Stimulated activated CD4-positive, alpha-beta T cell treated with anti-CD3 and anti-CD28 coated beads, TNF-alpha, amount 100 ng/mL, for 1 hour (primary cell): ENCODE measurements at places on chromosomes 1 and 21.

DNA sequence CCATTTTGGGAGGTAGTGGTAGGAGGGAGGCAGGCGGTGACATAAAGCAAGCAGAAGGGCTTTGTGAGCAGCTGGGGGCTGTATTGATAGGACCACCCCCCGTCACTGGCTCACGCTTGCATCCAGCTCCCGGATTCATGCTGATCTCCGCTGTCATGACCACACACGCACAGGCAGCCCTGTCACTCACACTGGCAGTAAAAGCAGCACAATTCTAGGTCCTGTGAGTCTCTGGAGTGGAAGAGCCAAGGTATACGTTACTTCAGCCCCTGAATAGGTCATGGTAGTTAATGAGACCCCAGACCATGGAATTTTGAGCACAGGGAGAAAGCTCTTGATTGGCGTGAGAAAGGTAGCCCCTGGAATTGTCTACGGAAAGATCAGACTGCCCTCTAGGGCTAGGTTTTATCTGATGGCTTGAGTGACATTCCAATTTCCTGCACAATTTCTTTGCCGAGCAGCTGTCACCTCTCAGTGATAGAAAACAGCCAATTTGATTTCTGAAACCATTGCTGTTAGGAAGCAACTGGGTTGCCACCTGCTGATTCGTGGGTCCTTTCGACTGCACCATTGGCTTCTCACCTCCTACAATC, 5.4 kb downstream of the OR2B11 start:
- DNase-seq, result no peak

- DNase-seq, result no peak
These were observed 77.1 kb downstream of the TOMM20 start for GRCh38 chr1:235051521-235051920.

DNA sequence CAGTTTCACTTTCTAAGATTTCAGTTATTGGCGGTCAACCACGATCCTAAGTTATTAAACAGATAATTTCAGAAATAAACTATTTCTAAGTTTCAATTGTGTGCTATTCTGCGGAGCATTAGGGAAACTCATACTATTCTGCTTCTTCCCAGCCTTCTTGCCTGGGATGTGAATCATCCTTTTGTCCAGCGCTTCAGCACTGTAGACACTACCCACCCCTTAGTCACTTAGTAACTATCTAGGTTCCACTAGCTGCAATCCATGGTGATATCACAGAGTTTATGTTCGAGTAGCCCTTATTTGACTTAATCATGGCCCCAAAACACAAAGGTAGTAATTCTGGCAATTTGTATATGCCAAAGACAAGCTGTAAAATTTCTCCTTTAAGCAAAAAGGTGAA, 279.9 kb upstream of the ADAMTS5 start:
- DNase-seq, result no peak

DNA sequence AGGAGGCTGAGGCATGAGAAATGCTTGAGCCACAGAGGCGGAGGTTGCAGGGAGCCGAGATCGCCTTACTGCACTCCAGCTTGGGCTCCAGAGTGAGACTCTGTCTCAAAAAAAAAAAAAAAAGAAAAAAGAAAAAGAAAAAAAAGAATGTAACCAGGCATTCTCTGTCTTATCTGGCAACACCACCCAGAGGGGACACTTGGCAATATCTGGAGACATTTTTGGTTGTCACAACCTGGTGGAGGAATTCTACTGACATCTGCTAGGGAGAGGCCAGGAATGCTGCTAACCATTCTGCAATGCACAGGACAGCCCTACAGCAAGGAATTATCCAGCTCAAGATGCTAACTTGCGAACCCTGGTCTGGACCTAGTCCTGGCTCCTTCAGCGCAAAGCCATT, 2.3 kb upstream of the CNR2 start:
- DNase-seq, result no peak

DNA sequence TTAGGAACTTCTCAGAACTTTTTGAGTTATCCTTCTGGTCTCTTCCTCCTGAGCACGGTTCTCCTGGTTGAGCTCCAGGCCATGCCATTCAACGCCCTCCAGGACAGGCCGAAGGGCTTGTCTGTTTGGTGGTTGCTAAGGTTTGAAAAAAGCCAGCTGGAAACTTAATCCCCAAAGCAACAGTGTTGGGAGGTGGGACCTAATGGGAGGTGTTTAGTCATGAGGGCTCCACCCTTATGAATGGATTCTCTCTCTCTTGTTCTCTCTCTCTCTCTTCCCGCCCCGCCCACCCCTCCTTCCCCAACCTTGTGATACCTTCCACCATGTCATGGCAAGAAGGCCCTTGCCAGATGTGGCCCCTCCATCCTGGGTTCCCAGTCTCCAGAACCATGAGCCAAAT, 829 bp downstream of the KCNE1 start:
- DNase-seq, result no peak

DNA sequence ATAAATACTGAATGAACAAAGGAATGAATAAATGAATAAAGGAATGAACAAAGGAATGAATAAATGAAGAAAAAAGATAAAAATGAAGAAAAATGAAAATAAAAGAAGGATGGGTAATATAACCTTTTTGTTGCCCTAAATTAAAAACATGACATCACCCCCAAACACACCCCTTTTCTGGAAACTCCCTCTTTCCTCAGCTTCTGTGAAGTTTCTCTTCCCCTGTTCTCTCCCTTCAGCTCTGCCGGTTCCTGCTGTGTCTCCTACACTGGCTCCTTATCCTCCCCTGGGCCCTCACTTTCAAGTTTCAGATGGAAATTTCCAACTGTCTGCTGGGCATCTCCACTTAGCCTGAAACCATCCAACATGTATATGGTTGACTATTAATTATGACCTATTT, 37.9 kb downstream of the RAB3B start:
- no peak for DNase-seq

- no peak for DNase-seq
These were observed 19.8 kb downstream of the OLFML2B start for GRCh38 chr1:162003830-162004215.

DNA sequence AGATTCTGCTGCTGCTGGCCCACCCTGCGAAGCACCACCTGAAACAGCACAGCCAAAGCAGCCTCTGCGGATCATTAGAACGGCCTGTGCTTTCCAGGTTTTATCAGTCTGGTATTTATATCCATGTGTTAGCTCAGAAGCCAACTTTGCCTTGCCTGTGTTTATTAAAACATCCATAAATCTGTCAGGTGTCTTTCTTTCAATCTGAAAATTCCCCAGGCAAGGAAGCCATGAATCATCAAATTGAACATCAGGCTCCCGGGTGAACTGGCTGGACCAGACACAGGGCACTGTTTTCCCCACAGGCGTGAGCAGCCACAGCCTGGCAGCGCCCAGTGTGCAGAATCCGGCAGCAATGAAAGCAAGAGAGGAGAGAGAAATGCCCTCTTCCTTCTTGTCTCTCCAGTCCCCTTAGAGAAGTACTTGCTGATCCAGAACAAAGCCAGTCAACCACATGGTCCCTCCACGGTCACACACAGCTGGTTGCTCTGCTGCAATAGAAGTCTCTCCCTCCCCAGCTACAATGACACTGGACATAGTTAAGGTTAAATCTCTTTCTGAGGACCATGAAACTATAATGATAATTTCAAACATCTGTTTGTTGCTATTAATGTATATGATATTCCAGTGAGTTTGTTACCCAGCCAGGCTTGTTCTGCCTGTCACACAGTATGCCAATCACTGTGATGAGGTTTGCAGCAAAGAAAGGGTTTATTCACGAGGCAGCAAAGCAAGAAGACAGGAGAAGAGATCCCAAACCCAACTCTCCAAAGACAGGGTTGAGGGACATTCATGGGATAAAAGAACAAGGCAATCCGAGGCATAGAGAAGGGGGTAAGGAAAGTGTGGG, 212.1 kb upstream of the FMN2 start:
- no peak for DNase-seq

DNA sequence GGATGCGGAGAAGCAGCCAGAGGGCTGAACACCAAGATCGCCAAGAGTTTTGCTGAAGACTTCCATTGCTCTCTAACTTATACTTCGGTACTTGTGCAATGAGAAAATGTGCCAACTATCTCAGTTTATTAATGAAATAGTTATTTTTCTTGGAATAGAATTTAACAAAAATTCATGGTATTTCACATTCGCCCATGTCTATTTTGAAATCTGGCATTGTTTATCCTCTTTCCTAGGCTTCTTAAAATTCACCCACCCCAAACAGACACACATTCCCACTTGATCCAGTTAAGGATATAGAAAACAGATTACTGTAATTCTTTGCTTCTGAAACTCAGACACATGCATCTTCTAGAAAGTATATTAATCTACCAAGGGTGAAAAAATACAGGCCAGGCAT, 56.3 kb upstream of the ADAMTS5 start:
- no peak for DNase-seq

DNA sequence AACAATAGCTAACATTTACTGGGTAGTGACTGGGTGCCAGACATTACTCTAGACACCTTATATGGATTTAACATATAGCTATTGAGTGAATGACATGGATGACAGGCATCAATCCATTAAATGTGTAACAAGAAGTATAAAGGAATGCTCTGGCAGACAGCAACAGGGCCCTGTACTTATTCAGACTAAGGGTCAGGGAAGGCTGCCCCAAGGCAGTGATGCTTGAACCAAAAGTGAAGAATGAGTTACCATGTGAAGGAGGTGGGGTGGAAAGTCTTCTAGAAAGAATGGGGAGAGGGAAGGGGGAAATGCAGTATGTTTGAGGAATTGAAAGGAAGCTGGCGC, 8.3 kb upstream of the PTPRF start:
- no peak for DNase-seq

DNA sequence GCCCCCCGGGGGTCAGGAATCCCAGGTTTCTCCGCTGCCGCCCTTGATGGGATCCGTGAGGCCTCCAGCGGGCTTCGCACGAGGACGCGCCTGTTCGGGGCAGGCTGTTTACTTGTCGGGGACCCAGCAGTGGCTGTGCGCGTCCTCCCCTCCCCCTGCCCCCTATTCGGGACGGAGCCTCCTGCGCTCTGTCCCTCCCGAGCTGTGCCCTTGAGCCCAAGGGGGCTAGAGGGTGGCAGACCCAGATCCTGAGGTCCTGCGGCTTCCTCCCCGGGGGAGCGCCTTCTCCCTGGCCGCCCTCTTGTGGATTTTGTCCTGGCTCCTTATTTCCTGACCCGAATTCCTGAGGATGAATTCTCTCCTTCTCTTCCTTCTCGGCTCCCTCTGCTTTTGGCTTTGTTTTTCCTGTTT, 38.4 kb downstream of the PIK3CD start:
- no peak for DNase-seq

DNA sequence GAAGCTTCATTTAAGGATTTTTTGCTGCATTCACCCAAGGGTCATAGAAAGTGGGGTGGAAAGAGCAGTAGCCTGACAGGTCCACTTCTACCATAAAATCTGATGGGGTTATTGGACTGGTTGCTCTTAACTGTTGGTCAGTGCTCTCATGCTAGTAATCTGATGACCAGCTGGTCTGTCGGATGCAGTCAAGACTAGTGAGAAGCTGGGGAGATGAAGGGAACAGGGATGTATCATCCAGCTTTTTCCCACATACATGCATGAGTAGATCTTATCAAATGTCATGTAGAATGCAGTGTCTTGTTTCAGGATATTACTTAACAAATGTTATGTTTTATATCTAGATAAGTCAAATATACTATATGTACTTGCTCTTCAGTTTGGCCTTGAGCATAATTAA, 11.1 kb downstream of the ATP1B1 start:
- no peak for DNase-seq

- DNase-seq, result no peak
These were observed 75.9 kb downstream of the CAMTA1 start for GRCh38 chr1:6861075-6861724.

GRCh38 chr1:7755448-7755847, 15.6 kb upstream of the VAMP3 start:
- no peak for DNase-seq

- DNase-seq, result no peak
These were observed 74.2 kb downstream of the ATF6 start for GRCh38 chr1:161840363-161840762.

GRCh38 chr1:226736908-226737818, 1.9 kb downstream of the ITPKB start:
- no peak for DNase-seq

GRCh38 chr1:81551946-81552345, 248.8 kb upstream of the ADGRL2 start:
- DNase-seq, result no peak

DNA sequence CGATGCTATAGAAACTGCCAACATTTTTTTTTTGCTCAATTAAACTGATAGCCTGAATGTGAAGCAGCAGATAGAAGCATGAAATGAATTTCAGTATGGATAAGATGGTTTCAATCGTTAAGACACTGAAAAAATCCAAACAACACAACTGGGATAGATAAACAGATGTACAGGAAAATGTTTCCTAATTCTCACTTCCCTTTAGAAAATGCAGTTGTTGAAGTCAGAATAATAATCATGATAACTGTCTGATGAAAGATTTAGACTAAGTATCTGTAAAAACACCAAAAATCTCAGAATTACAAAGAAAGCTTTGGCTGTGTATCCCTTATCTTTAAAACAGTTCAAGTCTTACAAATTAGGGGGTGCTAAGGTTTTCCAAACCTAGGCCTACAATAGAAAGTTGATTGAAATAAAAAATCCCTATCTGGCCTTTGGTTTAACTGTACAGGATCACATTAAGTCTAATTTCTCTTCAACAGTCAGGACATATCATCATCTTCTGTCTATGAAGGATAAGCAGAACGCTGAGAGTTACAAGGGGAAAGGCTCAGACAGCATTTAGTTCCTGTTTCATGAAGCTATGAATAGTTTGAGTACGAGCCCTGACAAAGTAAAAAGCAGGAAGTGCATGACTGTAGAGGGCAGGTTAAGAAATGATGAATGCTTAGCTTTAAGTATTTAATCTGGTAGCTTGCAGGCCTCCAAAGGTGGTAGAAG, 203.2 kb downstream of the APP start:
- no peak for DNase-seq

- no peak for DNase-seq
These were observed 1.1 kb upstream of the GTF2B start for GRCh38 chr1:88892357-88892877.

DNA sequence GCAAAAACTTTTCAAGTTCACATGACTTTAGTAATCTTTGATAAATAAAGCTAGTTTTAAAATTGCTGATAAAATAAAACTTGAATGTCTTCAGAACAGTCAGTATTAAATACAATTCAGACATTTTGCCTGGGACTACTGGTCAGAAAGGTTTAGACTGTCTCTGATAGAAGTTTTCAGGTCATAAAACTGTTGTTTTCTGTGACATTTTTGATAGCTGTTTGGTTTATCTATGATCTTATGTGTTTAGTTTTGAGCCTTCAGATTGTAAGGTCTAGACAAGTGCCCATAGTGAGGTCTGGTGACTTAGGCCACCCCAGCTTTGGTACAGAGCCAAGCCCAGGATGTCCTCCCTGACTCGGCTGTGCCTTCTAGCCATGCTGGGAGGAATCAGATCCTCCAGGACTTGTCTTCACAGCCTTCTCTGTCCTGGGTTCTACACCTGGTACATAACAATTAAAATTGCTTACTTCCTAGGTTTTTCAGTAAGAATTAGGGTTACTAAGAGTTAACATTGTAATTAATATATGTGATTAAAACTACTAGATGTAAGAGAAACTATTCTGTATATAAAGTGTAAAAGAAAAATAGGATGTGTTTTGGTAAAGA, 15.1 kb upstream of the DNAH14 start:
- DNase-seq, result no peak
